Stimulated activated CD4-positive, alpha-beta T cell treated with anti-CD3 and anti-CD28 coated beads, TNF-alpha, amount 100 ng/mL, for 24 hours (primary cell): ENCODE measurements at places on chromosomes 13 and 19.

DNA sequence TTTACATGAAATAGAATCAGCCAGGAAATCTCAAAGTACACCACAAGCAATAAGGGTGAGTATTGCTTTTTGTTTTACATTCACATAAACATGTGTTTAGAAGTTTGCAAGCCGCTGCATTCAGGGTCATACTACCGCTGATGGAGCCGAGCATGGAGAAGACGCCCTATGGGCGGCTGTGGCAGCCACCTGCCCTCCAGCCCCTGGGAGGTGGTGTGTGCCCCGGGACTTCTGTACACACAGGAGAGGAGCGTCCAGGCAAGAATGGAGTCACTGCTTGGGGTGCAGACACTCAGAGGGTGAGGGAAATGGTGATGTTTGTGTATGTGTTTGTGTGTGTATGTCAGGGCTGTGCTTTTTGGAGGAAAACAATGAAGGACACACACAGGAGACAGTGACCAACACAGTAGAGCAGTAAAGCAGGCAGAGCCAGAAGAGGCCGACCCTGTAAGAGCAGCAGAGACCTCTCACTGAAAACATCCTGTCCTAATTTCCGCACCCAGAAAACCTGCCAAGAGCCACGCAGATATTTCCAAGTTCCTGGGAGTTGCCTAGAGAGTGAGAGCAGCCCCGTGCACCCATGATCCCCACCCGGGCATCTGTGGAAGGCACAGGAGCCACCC is 108.1 kb upstream of the GJB6 start:
- DNase-seq = no peak

GRCh38 chr19:19406878-19407632 is 1.6 kb downstream of the GATAD2A start:
- peak; percentile 55 for DNase-seq

DNA sequence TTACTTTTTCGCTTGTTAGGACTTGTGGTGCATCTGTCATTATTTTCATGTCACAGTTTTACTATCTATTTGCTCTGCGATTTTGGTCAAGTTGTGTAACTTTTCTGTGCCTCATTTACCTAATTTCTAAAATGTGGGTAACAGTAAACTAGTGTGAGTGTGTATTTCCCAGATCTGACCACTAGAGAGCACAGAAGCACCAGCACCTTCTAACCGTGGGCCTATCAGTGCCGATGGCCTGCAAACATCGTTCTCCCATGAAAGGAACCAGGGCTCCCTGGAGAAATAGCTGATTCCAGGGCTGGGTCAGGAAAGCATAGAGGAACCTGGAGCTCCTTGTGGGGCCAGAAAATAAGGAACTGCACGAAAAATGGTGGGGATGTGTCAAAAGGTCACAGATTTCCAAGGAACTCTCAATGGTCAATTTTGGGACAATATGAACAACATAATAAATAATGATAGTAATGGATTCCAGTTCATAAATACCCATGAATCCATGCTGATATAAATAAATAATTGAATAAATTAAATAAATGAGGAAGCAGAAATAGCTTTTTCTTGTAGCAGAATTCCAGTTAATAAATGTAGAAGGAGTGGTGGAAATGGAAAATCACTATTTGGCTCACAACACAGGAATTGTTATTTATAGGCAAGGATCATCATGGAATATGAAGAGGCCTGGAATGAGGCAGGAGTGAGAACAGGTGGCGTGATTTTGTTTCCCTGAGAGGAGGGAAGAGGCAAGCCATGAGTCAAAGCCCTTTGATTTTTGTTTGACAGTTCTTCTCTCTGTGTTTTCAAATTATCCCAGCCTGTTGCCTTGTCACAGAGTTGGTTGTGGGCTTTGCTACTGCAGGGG is 31.1 kb downstream of the CEACAM8 start:
- no peak for DNase-seq

GRCh38 chr19:9850235-9850959 is 15.3 kb downstream of the PIN1 start:
- DNase-seq = no peak

- DNase-seq = no peak
Observed at GRCh38 chr13:41693434-41693833, 236.1 kb downstream of the RGCC start.

DNA sequence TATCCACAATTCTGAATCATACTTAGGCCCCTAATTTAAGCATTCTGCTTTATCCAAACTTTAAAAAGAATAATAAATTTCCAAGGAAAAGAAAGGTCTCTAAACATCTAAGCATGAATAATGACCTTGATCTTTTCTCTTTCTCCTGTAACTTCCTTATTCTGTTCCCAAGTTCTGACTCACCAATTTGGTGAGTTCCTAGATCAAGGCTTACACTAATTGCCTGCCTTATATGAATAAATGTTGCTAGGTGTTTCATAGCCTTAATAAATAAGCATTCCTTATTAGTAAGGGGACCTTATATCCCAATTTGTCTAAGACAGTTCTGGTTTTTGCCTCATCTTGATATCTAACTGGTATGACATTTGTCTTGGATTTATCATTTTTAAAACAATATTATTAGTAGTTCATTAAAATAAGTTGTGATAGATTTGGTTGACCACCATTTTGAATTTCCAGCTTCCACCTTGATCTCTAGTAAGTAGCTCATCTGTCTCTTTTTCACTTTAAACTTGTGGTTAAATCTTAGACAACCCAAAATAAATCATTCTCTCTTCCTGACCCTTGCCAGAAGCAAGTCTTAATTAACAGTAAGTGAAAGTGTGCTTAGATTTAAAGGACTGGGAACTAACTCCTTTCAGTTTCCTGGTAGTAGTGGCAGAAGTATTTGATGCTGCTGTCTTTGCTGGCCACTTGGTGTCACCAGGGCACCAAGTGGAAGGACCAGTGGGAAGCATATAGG is 121.2 kb upstream of the MLNR start:
- DNase-seq = no peak

DNA sequence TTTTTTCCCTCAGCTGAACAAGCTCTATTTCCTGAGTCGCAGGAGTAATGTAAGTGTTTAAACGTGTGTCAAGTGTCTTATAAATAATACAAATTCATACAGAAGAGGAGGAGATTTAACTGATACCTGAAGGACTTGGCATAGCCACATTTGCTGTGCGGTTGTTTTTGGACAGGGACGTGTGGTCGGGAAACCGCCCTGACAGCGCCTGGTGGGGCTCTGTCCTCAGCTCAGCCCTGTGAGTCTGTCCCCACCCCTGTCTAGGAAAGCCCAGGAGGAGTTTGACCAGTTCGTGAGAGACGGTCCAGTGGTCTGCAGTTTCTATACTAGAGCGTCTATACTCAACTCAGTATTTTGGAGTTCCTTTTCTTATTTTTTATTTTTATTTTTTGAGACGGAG is 16.7 kb downstream of the ZIC2 start:
- DNase-seq = no peak
